ENCODE measurements at places on chromosomes 7 and 10. TPM values are rescaled to one million over a fixed set of nuclear protein-coding genes. Genes with fewer than 3 reads are reported as not detected.

The COL26A1 gene
- 0.33 TPM for total RNA-seq

The TMEM178B gene
- total RNA-seq = 1.1 TPM

The C10orf62 gene
- not detected for total RNA-seq

The HOXA11 gene
- total RNA-seq = 0.67 TPM

The NAPEPLD gene
- 3.5 TPM for total RNA-seq

The TLX1 gene
- total RNA-seq = not detected

The MSS51 gene
- total RNA-seq = 0.41 TPM

The ANKRD1 gene
- total RNA-seq = 7.8 TPM

The GLI3 gene
- total RNA-seq = 0.47 TPM

The ANKRD7 gene
- total RNA-seq = 0.23 TPM

The PRKAR1B gene
- 26.2 TPM for total RNA-seq

The SAMD9L gene
- total RNA-seq = 0.72 TPM

The ZC3HAV1L gene
- 6.8 TPM for total RNA-seq

The TPK1 gene
- 1.4 TPM for total RNA-seq
